ENCODE measurements at places on chromosomes 6 and 20.

GRCh38 chr6:124907596-124907995 lies 54.6 kb upstream of the RNF217 start:
- DNase-seq: no peak

GRCh38 chr20:19074828-19075516 lies 137.5 kb upstream of the SLC24A3 start:
- DNase-seq: no peak

- no peak for DNase-seq
These were observed 327.5 kb upstream of the EPHA7 start for GRCh38 chr6:93746892-93747291.

- DNase-seq: peak; percentile 68
These were observed 25.4 kb upstream of the ASIP start for GRCh38 chr20:34215711-34216381.

- peak; percentile 23 for DNase-seq
These were observed 302.1 kb downstream of the ZNF217 start for GRCh38 chr20:53291548-53291947.

DNA sequence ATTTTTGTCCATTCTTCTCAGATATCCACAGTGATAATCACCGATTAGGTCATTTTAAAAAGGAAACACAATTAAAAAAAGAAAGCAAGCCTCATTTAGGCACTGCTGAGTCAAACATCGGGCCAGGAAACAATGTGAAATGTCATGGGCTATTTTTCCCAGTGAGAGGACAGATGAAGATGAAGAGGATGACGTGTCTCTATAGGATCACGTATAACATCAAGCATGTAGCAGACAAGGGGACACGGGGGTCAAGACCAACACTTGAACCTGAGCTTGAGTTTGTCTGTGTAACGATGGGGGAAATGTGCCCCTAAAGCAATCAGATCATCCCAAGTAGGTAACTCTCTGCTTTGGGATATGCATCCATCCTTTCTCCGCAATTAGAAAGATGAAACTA lies 553.2 kb downstream of the CD83 start:
- no peak for DNase-seq

- no peak for DNase-seq
These were observed 2.9 kb upstream of the SLC22A1 start for GRCh38 chr6:160118620-160119229.

DNA sequence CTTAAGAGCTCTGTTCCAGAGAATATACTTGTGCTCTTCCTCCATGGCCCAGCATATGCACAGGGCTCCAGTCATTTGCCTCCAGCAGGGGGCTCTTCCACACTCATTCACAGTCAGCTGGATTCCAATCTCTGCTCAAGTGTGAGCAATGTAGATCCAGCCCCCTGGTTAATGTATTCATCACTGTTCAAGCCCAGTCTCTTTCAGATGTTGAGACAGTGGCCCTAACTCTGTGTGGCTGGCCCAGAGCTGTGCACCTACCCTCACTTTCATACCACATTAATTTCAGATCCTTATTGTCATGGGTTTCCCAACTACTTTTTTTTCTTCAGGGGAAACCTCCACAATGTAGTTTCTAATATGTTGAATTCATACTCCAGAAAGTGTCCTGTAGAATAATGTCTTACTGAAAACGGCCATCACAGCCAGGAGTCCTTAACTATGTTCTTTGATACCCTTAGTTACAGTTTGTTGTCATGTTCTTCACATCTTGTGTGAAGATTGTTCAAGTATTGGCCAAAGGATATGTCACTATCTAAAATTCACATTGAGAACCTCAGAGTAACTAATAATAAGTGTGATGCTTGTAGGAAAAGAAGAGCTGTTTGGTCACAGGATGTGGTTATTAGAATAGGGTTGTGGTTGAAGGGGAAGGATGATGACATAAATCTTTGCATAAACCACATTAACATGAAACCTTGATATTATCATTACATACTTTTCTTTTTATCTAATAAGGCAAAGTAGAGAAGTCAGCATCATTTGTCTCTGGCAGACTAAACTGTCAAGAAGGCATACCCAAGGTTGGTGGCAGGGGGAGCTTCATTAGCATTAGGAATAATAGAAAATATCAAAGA lies 14.4 kb upstream of the HLA-DQA1 start:
- DNase-seq: no peak

DNA sequence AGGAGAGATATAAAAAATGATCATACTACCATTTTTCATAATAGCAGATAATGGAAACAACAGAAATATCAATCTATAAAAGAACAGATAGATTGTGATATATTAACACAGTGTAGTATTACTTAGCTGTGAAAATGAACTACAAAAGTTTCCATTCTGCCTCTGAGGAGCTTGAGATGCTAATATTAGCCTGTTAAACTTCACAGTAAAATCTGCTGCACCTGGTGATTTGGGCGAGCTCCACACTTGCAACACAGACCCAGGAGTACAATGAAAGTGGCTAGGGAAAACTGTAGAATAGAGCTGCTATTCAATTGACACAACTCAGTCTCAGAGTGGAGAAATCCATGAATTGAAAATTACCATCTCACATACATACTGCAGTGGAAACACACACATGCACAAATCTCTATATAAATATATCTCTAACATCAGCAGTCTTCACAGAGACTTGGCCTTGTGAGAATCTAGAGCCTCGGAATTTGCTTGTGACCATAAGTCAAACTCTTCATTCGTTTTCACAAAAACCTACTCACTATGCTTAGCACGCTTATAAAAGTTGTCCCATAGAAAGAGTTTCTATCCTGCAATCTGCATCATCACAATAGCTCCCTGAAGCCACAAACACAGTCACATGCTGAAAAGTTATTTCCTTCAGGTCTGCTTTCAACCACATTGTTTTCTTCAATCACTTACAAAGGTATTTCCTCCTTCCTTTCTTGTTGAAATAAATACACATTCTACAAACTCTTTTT lies 133.0 kb downstream of the PAK5 start:
- no peak for DNase-seq

DNA sequence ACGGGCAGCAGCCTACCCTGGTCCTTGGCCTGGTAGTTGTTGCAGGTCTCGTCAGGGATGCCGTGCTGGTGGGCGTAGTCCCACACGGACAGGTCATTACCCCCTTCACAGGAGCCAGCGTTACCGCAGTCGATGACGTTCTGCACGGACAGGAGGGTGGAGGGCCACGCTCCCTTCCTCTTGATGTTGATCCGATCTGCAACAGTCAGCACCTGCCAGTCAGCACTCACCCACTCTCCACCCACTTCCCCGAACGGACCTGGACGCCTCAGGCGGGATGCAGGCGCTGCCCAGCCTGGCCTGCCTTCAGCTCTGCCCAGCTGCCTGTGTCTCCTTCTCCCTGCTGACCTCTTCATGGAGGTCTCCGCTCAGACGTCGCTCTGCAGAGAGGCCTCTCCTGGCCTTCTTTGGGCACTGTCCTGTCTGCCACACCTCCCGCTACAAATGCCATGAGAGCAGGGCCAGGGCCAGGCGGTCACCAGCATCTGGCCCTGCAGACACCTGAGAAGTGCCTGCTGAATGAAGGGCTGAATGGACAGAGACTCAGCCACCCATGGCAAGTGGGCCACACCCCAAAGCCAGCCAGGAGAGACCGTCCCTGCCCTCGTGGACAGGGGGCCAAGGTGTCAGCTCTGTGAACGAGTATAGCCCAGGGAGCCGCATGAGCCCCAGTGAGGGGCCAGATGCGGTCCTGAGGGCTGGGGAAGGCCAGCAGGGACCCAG lies 5.4 kb downstream of the CTSZ start:
- DNase-seq: no peak

DNA sequence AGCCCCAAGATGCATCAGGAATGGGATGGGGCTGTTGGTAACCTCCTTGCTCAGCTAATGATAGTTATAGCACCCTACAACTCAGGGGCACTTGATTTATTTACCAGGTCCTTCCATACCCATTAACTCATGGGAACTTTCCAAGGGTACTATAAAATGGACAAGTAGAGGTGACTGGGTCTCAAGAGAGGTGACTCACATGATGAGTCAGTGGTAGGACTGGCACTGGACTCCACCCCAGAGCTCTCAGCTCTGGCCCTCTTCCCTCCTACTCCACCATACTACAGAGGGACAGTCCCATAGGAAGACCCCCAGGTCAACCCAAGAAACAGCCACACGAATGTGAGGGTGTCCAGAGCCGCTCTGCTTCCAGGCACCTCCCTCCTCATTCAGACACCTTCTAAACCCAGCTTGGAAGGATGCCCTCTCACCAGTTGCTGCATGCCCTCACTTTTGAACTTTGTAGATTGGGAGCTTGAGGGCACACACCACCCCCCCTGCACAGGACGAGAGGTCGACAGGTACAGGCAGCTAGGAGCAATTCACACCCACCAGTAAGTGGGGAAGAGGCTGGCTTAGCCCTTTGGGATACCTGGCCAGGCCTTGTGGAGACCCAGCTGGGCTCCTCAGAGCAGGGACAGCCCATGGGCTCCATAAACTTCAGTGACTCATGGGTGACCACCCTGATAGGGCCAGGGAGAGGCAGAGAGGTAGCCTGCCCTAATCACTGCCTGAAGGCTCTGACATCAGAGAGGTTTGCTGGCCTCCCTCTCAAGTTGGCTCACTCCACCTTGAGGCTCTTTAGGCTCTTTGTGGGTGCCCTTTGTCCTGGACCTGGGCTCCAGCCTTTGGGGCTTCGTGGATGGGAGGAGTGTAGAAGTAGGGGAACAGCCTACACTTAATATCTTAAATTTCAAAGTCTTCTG lies 81.6 kb upstream of the MLN start:
- no peak for DNase-seq

DNA sequence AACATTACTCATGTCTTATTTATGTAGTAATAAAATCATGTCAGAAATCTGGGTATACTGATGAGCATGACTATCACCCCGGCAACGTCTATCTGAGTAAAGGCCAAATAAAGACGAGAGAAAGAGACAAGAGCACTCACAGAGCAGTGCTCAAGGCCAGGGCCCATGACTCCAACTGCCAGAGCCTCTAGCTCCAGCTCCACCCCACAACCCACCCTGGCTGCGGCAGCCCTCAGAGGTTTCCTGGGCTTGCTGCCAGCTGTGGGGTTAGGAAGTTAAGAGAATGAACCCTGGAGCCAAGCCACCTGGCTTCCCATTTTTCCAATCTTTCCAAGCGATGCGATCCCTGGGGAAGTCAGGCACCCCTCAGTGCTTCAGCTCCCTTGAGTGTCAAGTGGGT lies 92.0 kb upstream of the PAX1 start:
- DNase-seq: no peak

GRCh38 chr6:85372188-85372914 lies 77.5 kb upstream of the NT5E start:
- no peak for DNase-seq

DNA sequence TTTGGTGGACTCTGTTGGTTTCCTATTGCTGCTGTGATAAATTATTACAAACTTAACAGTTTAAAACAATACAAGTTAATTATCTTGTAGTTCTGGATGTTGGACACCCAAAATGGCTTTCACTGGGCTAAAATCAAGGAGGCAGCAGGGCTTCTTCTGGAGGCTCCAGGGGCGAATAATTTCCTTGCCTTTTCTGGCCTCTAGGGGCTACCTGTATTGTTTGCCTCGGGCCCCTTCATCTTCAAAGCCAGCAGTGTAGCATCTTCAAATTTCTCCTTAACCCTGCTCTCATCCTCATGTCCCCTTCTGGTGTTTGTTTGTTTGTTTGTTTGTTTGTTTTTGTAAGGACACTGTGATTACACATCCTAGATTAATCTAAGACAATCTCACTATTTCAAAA lies 60.5 kb upstream of the ANKEF1 start:
- no peak for DNase-seq

DNA sequence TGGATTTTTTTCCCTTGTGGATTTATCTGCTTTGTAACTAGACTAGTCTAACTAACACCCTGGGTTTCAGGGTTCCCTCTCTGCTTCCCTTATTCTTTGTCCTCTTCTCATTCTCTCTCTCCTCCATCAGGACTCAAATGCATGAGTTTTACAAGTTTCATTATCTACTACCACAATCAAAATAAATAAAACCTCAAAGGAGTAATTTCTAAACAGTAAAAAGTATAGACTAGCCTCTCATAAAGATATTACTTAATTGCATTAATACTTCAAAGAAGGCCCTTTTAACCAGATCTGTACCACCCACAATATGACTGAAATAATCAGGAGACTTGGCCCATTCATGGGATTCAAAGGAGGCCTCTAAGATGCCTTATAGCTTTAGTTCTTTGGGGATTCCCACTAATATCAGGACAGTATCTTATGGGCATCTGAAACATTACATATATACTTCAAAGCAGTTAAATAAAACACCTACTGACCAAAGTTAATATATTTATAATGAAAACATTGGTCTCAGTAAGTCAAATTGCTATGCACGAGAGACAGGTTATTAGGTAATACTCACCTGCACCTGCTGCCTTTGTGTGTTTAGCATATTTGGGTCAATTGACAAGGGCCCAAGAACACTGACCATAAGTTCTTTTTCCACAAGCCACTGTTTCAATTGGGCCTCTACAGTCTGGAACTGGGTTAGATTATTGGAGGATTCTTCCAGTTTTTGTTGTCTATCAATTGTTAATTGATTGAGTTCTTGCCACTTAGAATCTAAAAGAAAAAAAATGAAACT lies 85.7 kb downstream of the DST start:
- DNase-seq: no peak

GRCh38 chr6:16446273-16446672 lies 207.9 kb downstream of the GMPR start:
- no peak for DNase-seq

DNA sequence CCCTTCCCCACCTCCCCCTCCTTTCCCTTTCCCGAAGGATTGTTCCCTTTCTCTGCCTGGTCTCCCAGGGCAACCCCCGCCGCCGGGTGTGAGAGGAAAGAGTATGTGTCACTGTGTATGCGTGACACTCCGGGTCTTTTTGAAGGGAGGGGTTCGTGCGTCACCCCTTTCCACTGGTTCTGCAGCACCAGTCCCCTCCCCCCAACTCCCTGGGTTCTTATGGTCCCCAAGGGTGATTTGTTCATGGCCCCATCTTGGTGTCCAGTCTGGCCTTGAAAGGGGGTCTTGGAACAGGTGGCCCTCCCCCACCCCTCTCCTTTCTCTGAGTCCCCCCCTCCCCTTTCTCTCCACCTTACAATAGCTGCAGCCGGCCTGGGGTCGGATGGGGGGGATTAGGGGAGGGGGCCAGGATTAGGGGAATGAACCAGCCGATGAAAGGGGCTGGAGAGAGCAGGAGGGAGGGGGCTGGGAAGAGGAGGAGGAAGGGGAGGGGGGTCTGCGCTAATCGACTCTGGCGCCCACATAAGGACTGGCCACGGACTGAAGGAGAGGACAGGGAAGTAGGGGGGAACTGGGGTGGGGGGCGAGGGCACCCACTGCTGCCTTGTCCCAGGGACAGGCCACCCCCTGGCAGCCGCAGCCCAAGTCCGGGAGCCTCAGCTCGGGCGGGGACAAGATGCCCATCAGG lies 1.3 kb upstream of the RING1 start:
- DNase-seq: peak; percentile 3

- no peak for DNase-seq
These were observed 22.7 kb upstream of the FANCE start for GRCh38 chr6:35429463-35429862.
